ENCODE measurements at places on chromosomes 1 and 21.

DNA sequence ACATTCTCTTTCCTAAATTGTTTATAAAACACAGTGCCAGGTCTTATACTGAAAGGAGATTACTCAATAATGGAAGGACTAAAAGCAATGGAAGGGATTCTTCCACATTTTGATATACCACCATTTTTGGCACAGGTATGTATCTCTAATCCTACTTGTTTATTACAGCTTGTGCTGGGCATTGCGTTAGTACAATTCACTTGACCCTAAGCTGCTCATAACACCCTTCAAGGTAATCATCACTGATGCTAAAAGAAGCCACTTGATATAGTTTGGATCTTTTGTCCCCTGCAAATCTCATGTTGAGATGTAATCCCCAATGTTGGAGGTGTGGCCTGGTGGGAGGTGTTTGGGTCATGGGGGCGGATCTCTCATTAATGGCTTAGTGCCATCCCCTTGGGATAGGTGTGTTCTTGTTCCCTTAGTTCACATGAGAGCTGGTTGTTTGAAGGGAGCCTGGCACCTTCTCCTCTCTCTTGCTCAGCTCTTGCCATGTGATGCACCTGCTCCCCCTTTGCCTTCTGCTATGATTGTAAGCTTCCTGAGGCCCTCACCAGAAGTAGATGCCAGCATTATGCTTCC, 71.1 kb downstream of the NIBAN1 start:
- DNase-seq, result no peak

DNA sequence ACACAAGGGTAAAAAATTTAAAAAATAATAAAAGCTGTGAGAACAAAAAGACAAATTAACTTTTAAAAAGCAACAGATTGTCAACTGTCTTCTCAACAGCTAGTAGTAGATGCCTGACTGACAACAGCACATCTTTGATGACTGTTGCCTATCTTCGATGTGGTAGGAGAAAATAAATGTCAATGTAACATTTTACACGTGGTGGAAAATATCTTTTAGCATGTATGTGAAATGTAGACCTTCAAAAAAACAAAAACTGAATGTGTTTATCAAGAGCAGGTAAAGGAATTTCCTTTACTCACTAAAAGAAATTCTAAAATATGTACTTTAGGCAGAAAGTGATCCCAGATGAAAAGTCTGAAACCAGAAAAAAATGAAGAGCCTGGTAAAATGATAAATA, 42.9 kb downstream of the CD53 start:
- no peak for DNase-seq

DNA sequence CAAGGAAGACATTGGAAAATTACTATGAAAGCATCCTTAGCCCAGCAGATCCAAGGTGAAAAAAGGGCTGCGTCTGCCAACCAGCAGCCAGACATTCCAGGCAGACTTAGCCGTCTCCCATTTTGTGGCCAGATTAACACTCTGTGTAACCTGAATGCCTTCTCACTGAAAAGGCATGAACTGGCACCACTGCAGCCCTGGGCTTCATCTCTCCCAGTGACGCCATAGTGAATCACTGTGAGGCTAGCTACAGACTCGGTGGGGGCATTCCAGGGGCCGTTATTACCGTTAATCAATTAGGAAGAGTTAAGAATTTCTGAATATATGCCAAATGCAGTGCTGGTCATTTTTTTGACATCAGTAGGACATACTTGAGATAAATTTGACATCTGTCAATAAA, 627.4 kb downstream of the LMO4 start:
- DNase-seq, result no peak

- DNase-seq, result no peak
These were observed 15.4 kb upstream of the MEX3A start for GRCh38 chr1:156097499-156098178.

GRCh38 chr1:34425785-34426184, 249.1 kb downstream of the C1orf94 start:
- no peak for DNase-seq

- peak; percentile 44 for DNase-seq
These were observed 259.0 kb upstream of the FOXD3 start for GRCh38 chr1:63063367-63063766.

DNA sequence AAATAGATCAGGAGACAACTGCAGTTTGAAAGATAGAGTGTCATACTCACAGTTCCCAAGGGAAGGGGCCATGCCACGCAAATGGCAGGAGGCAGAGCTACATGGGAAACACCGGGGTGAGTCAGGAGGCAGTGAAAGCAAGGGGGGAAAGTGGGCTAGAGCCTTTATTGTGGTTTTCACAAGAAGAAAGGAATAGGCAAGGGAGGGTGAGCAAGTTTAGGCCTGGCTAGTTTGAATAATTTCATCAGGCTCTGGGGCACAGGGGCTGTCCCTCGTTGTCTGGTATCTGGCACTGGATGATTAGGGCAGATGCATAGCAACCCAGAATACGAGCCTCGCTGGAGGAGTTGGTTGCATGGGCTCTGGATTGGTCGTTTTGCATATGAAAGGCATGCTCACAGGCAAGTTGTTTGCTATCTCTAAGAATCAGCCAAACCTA, 17.0 kb upstream of the ITLN2 start:
- DNase-seq, result no peak

All from HuH-7 (cell line).